ENCODE measurements at places on chromosomes 6 and 20.
A peak's percentile ranks its signal among the peaks of the same experiment; 100 is the strongest.

- no peak for DNase-seq
Observed at GRCh38 chr6:55704421-55704820, 125.4 kb upstream of the HMGCLL1 start.

DNA sequence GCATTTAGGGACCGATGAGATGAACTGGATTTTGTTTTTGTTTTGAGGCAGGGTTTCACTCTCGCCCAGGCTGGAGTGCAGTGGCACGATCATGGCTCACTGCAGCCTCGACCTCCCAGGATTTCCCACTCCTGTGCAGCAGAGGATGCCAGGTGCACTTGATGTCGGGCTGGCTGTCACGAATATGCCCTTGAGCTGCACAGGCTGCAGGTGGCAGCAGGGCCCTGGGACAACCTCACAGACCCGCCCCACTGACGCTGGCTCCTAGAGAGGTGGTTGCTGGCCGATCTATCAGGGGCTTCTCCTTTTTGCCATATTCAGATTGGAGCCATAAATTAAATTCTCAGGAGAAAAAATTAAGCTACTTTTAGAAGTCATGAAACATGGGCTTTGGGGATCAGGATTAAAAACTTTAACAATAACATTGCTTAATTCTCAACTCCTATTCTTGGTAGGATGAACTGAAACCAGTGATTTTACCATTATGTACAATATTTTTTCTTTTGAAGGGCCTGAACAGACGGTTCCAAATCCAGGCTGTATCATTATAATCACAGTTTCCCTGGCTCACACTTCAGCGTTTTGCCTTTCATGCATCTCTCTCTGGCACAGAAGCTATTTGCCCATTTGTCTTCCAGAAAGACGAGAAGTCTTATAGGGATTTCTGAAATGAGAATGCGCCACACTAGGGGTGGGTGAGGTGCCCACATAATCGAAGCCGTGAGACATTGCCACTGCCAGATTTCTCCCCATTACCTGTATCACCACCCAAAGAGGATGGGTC, 32.4 kb downstream of the NQO2 start:
- DNase-seq = no peak

- DNase-seq = peak; percentile 20
Observed at GRCh38 chr20:19947611-19948264, 69.4 kb upstream of the NAA20 start.

DNA sequence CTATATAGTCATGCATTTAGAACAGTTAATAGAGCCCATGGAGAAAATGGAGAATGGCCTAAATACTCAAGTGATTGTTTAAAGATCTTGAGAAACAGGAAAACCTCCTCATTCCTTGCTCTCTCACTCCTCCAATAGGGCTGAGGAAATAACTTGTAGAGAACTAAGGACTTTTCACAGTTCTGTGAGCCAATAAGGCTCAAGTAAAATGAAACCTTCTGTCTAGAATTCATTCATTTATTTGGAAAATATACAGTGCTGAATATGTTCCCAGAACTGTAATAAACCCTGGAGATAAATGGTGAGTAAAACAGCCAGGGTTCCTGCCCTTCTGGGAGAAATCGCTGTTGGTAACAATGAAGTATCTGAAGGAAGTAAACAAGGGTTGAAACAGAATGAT, 35.3 kb downstream of the ELOVL2 start:
- DNase-seq = no peak

GRCh38 chr6:44645276-44645675, 257.8 kb downstream of the CDC5L start:
- no peak for DNase-seq

- DNase-seq = no peak
Observed at GRCh38 chr6:125596020-125596419, 153.4 kb upstream of the HEY2 start.

- peak; percentile 50 for DNase-seq
Observed at GRCh38 chr6:53795340-53795701, 516 bp downstream of the LRRC1 start.
